Kasumi-1 (cell line): ENCODE measurements at places on chromosomes 4 and X.

- DNase-seq = no peak
Measured at GRCh38 chr4:3324093-3324815, 31.4 kb downstream of the RGS12 start.

DNA sequence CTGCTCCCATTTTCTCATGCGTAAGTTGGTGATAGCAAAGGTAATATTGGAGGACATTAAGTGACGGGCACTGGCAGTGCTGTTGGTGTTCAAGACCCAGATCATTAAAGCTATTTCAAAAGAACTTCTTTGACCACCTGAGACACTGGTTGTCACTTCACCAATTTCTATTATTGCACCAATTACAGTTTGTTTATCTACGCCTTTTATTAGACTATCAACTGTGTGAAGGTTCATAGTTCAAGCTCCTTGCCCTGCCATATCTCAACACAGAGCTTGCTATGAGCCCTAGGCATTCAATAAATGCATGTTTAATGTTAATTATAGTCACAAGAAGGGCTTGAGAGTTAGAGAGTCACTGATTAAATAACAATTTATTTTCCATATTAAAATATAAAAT, 778.7 kb upstream of the HS3ST1 start:
- no peak for DNase-seq

- no peak for DNase-seq
Measured at GRCh38 chr4:43855283-43855682, 593.3 kb downstream of the KCTD8 start.

DNA sequence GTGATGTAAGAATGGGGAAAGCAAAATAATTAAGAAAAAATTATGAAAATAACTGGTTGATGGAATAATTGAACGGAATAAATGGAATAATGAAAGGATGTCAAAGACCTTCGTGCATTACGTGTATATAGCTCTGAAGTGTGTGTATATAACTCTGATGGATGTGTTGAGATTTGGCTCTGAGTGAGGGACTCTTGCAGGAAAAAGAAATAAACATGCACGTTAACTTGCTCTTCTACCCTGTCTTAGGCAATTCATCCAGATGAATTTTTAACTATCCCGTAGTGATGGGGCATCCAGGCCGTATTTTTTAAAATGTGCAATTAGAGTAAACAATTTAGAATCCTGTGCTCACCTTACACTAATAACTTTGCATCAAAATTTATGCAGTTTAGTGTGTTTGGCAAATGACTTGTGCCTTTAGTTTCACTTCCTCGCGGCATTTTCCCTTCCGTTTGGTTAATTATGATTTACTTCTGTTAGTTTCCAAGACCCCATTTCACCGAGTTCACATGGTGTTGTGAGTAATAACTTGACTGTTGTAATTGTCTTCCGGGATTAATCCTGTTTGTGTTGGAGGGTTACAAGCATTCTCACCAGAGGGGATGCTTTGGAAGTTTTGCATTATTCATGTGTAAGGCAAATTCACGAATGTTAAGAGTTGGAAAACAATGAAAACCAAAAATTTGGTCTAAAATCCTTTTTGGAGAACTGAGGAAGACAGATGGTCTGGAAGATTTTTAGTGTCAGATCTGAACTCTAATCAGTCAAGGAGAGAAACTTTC, 256.5 kb upstream of the FAT1 start:
- DNase-seq = no peak

- no peak for DNase-seq
Measured at GRCh38 chr4:2930135-2930757, 33.0 kb downstream of the NOP14 start.

- DNase-seq = no peak
Measured at GRCh38 chr4:54842656-54843055, 184.9 kb downstream of the KIT start.
